Stimulated activated CD8-positive, alpha-beta memory T cell treated with anti-CD3 and anti-CD28 coated beads, Interleukin-15, amount 100 ng/mL, for 24 hours (primary cell): ENCODE measurements at places on chromosomes 7 and 10.

- DNase-seq = no peak
Observed at GRCh38 chr10:102368077-102368476, 27.4 kb upstream of the NFKB2 start.

- no peak for DNase-seq
Observed at GRCh38 chr7:110733221-110733620, 357.7 kb upstream of the LRRN3 start.

- DNase-seq = no peak
Observed at GRCh38 chr10:132557696-132558515, 20.3 kb downstream of the INPP5A start.

DNA sequence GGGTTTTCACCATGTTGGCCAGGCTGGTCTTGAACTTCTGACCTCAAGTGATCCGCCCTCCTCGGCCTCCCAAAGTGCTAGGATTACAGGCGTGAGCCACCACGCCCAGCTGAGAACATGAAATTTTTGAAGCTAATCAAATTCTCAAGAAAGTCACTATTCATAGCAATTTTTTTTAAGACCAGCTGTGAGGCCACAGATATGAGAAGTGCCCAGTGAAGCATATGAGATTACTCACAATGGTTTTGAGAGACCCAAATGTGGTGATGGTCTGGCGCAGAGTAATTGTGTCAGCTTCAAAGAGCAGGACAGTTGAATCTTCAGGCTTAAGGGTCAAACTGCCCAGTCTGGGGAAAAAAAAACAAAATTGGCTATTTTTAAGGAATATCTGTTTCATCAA lies 16.2 kb downstream of the NCOA4 start:
- no peak for DNase-seq

DNA sequence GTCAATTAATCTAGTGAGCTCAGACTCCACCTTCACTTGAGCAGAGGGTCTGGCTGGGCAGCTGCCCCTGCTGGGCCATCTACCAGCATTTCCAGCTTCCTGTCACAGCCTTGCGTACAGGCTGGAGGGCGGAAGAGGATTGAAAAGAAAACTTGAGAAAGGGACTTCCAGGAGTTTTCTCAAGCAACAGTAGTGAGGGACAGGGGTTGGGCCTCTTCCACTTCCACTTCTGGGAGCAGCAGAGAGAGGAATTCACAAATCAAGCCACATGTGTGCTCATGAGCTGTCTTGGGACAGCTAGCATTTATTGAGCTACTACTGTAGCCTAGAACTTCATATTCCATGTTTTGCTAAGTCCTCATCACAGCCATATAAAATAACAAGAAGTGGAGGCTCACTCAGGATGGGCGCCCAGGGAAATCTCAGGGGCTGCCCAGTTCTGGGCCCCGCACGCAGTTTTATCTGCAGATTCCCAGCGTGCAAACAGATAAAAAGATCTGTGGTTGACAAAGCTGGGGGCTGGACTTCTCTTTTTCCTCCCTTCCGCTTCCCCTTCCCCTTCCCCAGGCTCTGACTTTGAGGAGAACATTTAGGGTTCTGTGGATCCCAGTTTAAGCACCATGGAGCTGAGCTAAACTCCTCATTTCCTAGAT lies 135.8 kb downstream of the RGS10 start:
- DNase-seq = no peak

DNA sequence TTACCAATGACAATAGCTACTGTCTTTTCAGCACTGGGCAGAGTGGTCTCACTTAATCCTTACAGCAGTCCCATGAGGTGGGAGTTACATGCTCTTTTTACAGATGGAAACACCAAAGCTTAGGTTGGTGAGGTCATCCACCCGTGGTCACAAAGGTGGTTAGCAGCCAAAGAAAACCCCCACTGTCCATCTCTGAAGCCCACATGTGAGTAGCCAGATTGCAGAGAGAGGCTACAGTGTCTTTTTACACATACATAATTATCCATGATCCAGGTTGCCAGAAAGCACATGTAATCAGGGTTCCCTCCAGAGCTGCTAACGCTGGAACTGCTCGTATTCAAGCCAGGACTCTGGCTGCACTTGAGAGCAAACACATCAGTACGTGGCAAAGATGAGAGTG lies 24.6 kb upstream of the ANKRD2 start:
- DNase-seq = no peak

GRCh38 chr10:74406006-74406405 lies 255.0 kb downstream of the ADK start:
- DNase-seq = no peak

- DNase-seq = no peak
Observed at GRCh38 chr10:79234391-79235315, 112.6 kb upstream of the PPIF start.

DNA sequence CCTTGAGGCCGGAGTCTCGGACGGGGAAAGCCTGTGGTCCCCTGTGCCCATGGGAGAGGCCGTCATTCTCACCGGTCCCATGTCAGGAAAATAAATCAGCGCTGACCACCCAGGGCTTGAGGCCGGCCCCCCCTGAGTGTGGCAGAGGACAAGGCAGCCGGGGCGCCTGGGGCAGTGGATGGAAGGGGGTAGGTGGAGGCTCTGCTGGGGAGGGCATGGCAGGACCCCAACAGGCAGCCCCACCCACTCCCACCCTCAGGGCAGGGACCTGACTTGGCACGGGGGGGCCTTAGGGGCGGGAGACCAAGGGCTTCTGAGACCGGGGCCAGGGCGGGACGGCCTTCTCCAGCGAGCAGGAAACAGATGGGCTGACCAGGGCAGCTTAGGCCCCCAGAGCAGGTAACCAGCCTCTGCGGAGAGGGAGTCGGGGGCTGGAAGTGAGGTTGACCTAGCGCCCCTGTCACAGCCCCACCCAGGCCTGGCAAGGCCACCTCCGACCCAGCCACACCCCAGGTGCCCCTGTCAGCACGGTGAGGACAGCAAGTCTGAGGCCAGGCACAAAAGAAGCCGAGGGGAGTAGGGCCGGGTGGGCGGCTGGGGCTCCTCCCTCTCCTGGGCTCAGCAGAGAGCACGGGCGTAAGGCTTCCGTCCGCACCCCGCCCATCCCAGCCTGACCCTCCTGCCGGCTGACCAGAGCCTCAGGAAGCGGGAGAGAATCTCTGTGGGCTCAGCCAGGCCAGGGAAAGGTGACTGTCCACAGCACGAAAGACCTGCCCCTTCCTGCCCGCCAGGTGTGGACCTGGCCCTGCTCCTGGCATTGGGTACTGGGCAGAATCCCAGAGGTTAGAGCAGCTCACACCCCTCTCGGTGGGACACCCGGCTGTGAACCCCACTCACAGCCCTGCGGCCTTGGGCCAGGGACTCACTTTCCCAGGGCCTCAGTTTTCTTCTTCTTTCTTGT lies 87.4 kb downstream of the FOXL3 start:
- DNase-seq = no peak

GRCh38 chr7:45601094-45601493 lies 26.9 kb downstream of the ADCY1 start:
- DNase-seq = no peak

DNA sequence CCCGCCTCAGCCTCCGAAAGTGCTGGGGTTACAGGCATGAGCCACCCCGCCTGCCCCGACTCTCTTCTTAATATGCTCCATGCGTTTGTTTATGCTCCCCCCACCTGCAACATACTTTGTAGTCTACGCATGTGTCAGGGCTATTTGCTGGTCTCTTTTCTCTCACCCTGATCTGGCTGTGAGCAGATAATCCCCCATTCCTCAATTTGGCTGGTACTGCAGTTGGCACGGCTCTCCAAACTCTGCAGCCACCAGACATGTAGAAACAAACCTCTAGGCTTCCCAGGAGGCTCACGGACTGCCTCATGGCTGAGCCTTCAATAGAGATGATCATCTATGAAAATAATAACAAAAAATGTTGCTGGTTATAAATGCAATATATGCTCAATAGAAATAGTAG lies 540.3 kb upstream of the GALNT17 start:
- no peak for DNase-seq

DNA sequence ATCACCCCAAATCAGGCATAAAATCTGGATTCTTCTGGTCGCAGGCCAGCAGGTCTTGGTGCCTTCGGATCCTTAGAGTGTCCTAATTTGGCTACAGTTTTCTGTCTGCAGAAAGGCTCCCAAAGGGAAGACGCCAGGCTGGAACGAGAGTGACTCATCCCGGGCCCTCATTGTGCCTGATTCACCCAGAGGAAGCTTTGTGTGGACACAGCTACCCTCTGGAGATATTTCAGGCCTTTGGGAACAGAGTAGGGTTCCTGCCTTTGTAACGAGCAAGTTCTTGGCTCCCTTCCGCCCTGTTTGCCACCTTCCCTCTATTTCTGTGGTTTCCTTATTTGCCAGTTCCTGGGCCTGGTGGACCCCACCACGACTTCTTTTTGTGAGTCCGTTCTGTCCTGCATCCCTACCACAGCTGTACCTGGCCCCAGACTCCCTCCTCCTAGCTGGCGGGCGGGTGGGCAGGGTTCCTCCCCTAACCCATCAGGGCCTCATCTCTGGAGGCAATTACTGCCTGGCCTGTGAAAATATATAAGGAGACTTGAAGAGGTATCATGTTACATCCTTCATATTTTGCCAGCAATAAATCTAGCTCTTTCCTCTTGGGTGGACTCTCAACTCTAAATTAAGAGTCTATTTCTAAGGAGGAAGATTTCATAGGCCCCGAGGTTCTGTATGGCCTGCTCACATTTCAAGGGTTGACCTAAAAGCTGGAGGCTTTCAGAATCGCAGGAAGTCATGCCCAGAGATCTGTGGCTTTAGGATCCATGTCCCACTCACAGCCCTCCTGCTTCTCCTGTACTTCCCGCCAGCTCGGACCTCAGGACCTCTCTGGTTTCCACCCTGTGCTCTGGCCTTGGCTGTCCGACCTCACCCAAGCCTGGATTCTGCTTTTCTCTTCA lies 219.2 kb upstream of the ZNF32 start:
- no peak for DNase-seq

- no peak for DNase-seq
Observed at GRCh38 chr7:131293018-131293417, 34.7 kb upstream of the MKLN1 start.

- DNase-seq = no peak
Observed at GRCh38 chr10:72068901-72069446, 19.4 kb downstream of the SPOCK2 start.
